Purkinje cell (primary cell): ENCODE measurements at places on chromosomes 11 and 22. TPM values are rescaled to one million over a fixed set of nuclear protein-coding genes. Genes with fewer than 3 reads are reported as not detected.

The GRM5 gene
- 4.0 and 6.9 TPM in 2 replicates for polyA plus RNA-seq

The SYT13 gene
- 1.4 and 6.1 TPM in 2 replicates for polyA plus RNA-seq

The GSTT2 gene
- polyA plus RNA-seq, result 0.43 TPM in 1 of 2 replicates, not detected in the other

The GGTLC3 gene
- polyA plus RNA-seq, result 0.32 TPM in 1 of 2 replicates, not detected in the other

The GRAP2 gene
- not detected in 2 replicates for polyA plus RNA-seq

The PPARA gene
- polyA plus RNA-seq, result 0.71 and 1.4 TPM in 2 replicates
